ENCODE measurements at places on chromosomes 2 and 18.
A peak's percentile ranks its signal among the peaks of the same experiment; 100 is the strongest.

- no peak for DNase-seq
Observed at GRCh38 chr2:180174580-180174979, 167.5 kb upstream of the CWC22 start.

- no peak for DNase-seq
Observed at GRCh38 chr2:6506859-6507258, 358.8 kb downstream of the CMPK2 start.

GRCh38 chr2:239876271-239876947 is 148.7 kb downstream of the NDUFA10 start:
- no peak for DNase-seq

- DNase-seq, result no peak
Observed at GRCh38 chr2:98569915-98570314, 38.4 kb downstream of the COA5 start.

DNA sequence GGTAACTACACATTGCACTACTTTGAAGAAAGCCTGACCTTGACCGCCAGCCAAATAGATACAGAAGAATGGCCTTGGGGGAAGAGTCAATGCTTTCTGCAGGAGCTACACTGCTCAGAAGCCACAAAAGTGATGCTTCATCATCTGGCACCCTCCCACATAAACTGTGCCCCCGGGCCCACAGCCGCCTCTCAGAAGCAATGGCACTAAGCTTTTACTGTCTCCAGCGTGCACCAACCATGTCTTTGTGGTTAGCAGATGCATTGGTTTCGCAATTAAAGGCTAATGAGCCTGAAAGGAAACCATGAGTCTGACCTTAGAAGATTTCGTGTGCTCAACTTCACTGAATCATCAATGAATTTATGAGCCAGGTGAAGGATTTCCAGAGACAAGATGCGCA is 209.4 kb upstream of the TRIB2 start:
- DNase-seq, result no peak

DNA sequence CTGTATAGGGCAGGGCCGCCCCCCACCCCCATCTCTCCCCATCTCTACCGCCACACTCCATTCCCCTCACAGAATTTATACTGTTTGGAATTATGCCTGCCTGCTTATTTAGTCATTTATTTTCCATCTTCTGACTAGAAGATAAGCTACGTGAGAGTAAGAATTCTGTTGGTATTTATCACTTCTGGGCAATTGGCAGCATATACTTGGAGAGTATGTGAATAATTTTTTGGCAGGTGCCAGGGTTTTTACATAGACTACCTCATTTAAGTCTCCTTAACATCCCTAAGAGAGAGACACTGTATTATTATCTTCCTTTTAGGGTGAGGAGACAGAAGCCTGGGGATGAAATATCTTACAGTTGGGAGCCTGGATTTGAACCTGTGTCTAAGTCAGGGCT is 45.0 kb downstream of the SLC4A1AP start:
- no peak for DNase-seq

- DNase-seq, result no peak
Observed at GRCh38 chr2:64852771-64853241, 136.4 kb upstream of the SLC1A4 start.

- DNase-seq, result no peak
Observed at GRCh38 chr2:60000686-60001085, 552.8 kb downstream of the BCL11A start.

DNA sequence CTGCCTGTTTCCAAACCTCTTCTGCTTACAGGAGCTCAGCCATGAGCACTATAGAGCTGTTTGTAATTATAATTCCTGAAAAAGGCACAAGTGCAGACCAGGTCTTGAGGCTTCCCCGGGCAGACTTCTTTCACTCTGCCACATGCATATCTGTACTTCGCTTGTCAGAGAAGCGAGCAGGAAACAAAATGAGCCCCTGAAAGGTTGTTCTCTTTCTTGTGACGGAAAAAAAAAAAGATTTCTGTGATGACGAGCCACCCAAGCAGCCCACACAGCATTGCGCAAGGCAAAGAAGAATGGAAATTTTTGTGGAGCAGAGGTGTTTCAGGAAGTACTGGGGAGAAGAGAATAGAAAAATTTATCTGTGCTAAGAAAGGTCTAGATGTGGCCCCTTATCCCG is 54.0 kb upstream of the LINC00305 start:
- no peak for DNase-seq

DNA sequence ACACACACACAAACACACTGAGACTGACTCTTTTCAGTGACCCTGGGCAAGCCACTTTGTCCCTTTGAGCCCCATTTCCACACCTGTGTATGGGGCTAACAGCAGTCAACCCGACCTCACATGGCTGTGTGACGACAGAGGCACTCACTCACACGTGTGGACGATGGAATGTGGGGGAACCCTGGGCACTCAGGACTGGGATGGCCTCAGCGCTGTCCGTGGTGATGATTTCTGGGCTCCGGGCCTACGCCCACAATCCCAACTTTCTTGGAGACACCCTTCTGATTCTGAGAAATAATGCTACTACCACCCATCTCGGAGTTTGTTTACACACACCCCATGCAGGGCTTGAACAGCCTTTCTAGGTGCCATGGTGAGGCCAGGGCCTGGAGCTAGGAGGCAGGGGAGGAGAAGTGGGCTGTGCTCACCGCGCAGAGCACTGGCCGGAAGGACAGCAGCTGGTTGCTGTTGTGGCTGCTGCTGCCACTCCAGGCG is 1.5 kb downstream of the CRYBA2 start:
- no peak for DNase-seq

DNA sequence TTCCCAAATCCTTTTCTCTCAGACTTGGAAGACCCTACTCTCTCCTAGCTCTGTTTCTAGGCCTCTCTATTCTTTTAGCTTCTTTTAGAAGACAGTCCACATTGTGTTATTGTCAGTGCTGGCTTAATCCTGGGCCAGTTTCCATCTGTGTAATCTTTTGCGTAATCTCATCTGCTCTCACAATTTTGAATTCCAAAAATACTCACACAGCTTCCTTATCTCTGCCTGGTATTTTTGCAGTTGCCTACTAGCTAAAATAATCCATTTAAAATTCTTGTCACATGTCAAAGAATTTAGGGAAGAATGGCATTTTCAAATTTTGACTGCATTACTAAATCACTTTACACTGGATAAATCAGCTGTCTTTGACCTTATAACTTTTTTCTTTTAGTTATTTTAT is 200.6 kb upstream of the MEX3C start:
- DNase-seq, result no peak

DNA sequence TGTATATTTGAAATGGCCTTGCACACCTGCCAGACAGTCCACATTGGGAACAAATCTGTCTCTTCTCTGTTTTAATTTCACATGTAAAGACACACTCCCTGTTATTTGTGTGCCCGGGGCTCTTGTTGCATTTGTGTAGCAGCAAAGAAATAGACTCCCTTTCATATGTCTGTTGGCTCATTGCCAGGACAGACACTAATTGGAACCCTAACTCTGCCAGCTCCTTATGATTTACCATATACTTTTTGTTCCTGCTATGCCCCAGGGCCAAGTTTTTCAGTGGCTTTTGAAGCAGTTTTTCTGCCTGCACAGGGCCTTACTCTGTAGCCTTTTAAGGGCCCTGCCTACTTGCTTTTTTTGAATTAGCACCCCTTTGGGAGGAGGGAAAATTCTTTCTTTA is 396.9 kb downstream of the DLGAP1 start:
- peak; percentile 97 for DNase-seq

GRCh38 chr18:80179857-80180558 is 67.3 kb downstream of the PARD6G start:
- DNase-seq, result peak; percentile 54

GRCh38 chr2:30990671-30991070 is 147.6 kb downstream of the GALNT14 start:
- DNase-seq, result no peak

GRCh38 chr18:9356976-9357375 is 22.4 kb downstream of the TWSG1 start:
- no peak for DNase-seq

DNA sequence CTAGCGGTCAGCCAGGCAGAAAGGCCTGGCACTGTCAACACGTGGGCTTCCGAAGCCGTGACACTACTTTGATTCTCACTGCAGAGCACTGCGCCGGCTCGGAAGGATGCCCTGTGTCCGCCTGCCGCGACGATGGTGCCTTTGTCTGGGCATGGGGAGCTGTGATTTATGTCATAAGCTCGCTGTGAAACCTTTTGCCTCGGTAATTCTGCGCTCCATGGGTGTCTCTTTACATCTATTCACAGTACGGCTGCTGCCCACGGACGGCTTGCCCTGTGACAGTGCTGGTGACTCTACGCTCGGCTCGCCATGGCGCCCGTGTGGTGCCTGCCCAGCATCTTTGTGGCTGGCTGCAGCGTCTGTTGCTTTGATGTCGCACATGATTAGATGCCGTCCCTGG is 43.1 kb upstream of the GBX2 start:
- DNase-seq, result peak; percentile 9

DNA sequence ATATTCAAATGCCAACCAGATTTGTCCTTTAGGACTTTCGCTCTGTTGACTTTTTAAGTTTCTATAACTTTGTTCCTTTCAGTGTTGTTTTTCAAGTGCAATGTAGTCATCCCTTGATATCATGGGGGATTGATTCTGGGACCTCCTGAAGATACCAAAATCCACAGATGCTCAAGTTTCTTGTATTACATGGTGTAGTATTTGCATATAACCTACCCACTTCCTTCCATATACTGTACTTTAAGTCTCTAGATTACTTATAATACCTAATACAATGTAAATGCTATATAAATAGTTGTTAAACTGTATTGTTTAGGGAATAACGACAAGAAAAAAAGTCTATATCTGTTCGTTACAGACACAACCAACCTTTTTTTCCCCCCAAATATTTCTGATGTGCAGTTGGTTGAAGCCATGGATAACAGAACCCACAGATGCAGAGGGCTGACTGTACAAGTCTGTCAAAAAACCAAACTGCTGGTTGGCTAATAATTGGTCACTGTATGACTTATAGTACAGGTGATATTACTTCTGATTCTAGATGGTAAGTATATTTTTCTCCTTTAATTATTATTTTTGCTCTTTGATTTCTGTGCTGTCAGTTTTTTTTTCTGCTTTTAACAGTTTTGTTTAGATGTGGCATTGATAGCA is 201.7 kb upstream of the STON1 start:
- DNase-seq, result peak; percentile 20

- DNase-seq, result peak; percentile 99
Observed at GRCh38 chr18:57915865-57916582, 112.9 kb upstream of the ATP8B1 start.

GRCh38 chr2:129907256-129907998 is 72.0 kb upstream of the RAB6C start:
- no peak for DNase-seq

DNA sequence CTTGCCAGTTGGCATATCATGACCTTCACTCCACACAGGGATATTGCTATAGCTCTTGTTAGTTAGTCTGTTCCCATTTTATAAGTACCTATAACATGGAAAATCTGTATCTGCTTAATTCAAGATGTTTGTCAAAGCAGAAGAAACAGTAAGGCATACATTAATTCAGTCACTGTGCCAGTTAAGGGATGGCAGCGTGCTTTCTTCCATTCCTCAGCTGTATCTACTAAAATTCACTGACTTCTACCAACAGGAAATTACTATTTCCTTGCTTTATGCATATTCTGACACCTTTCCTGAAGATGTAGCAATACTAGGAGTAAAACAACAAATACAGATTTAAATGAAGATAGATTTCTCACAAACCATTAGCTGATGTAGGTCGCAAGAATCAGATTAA is 59.9 kb downstream of the RNF152 start:
- no peak for DNase-seq

GRCh38 chr2:121408641-121409040 is 122.0 kb upstream of the RNU4ATAC start:
- no peak for DNase-seq

DNA sequence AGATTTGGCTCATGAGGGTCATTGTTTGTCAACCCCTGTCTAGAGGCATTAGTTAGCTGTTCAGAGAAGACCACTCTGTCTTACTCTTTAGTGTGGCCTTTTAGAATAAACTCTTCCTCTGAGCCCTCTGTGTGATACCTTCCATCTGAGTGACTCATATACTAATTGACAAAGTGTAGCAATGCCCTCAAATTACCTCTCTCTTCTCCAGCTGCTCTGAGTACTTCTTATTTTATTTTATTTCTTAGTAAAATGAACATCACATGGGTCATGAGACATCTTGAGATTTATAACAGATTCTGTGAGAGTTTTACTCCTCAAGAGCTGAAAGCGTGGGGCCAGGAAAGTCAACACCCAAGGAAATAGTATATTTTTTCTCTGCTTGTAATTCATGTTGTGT is 67.4 kb downstream of the KCTD18 start:
- DNase-seq, result no peak

DNA sequence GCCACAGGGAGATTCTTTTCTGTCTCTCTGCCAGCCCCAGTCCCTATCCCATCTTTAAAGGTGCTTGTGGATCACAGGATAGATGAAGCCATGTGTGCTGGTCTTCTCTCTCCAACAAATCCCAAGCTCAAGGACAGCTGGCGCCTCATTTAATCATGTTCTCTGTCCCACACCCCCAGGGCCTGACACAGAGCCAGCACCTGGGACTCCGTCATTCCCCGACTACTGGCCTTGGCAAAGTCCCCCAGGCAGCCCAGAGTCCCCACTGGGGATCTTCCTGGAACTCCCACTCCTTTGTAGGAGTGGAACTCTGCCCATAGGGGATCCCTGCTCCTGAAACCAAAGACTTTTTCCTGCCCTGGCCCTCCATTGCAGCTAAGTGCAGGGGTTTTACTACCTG is 60.8 kb downstream of the MTHFD2 start:
- peak; percentile 9 for DNase-seq

DNA sequence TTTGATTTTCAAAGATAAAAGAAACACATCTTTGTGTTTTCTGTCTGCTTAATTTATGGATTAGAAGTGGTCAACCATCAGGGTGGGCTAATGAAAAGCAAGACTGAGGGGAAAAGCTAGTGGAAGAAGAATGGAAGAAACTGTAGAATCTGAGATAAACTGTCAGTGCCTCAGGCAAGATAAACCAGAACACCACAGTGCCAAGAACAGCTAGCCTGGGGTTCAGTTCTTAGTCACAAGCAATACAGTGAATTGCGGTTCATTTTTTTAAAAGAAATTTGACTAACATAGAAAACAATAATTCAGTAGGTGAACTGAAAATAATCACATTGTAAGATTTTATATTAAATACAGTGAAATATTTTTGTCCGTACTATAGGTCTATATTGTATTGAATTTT is 22.0 kb upstream of the LNPK start:
- DNase-seq, result peak; percentile 55

GRCh38 chr2:45328264-45328870 is 282.7 kb downstream of the SRBD1 start:
- DNase-seq, result peak; percentile 4

GRCh38 chr2:9055471-9055870 is 52.0 kb upstream of the MBOAT2 start:
- DNase-seq, result no peak

- no peak for DNase-seq
Observed at GRCh38 chr2:200650195-200650594, 64.4 kb downstream of the AOX1 start.

GRCh38 chr18:43382641-43383403 is 105.5 kb upstream of the SYT4 start:
- DNase-seq, result peak; percentile 77

DNA sequence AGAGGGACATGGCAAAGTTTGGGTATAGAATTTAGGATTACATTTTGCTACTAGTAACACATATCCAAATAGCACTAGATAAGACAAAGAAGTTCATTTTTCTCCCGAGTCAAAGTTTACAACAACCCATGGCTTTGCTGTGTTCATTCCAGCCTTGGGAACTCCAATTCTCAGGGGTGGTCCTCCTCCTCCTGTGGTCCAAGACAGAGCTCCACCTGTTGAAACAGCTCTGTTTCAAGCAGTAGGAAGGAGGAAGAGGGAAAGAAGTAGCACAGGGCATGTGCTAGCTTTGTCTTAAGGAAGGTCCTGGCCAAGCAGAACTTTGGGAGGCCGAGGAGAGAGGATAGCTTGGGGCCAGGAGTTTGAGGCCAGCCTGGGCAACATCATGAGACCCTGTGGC is 113.8 kb upstream of the SIX2 start:
- no peak for DNase-seq

All from NCI-H69 (cell line).